Stimulated activated CD8-positive, alpha-beta memory T cell treated with anti-CD3 and anti-CD28 coated beads, Interleukin-7, amount 100 ng/mL, for 1 hour (primary cell): ENCODE measurements at places on chromosomes 12 and 14.

GRCh38 chr12:89691659-89692058 lies 17.0 kb downstream of the ATP2B1 start:
- no peak for DNase-seq

DNA sequence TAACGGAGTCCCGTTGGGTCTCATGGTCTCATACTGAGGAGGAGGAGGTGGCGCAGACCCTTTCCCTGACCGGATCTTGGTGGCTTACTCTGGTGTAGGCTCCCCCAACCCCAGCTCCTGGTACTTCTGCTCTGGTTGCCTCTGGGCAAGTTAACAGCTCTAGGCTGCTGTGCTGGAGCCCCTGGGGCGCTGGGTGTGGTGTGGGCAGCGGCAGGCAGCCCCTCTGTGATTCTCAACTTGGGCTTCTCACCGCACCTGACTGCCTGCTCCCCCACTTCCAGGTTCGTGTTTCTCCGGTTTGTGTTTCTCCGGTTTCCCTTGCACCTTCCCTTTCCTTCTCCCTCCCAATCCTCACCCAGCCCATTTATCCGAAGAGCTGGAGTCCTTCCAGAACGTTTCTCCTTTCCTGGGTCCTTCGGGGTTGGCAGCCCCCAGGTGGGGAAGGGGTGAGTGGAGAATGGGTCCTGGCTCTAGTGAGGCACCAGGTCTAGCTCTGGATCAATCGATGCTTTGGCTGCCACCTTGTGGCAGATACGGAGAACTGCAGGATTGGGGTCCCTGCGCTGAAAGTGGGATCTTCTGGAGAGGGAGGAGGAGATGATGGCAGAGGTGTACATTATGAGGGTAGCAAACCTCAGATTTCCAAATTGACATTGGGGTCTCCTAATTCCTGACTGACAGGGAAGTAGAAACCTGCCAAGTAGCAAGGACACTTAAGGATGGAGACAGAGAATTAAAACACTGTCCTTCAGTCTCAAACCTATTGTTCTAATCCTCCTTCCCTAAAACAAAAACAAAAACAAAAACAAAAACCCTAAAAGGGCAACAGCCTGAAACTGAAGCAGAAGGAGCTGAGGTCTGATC lies 8.3 kb downstream of the CISTR start:
- peak; percentile 44 for DNase-seq

DNA sequence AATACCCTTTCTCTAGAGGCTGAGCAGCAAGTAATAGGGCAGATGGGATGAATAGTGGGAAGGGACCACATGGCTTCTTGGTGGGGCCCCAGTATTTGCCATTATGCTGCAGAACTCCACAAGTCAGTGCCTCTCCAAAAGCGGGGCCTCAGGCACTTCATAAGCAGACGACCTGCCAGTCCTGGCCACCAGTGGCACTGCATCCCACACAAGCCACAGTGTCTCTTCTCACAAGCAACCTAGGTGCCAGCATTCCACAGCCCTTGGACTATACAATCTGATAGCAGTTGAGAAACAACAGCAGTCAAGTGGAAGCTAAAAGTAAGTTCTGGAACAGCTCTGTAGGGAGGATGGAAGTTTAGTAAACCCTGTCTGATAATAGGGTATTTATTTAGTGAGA lies 4.2 kb upstream of the SLC8A3 start:
- DNase-seq, result no peak

- no peak for DNase-seq
These were observed 2.5 kb upstream of the LPAR5 start for GRCh38 chr12:6638305-6638704.

- no peak for DNase-seq
These were observed 175.4 kb downstream of the PHETA1 start for GRCh38 chr12:111193496-111193895.

DNA sequence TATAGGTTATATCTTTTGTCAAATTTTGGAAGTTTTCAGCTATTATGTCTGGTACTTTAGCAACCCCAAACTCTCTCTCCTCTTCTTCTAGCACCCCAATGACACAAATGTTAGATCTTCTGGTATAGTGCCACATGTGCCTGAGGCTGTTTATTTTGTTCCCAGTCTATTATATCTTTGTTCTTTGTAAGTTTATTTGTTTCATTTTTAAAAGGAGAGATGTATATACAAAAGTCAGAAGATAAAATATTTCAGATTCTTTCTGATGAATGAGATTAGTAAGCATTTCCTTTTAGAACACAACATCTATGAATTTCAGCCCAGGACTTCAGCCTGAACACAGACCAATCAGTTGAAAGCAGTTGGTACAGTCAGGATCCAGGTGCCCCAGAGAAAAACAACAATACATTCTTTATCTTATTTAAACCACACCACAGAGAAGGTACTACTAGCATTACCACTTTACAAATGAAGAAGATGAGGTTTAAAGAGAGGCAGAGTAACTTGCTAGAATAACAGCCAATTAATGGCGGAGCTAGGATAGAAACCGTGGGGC lies 114.1 kb upstream of the BTG1 start:
- no peak for DNase-seq

GRCh38 chr14:36284971-36285595 lies 35.4 kb downstream of the MBIP start:
- no peak for DNase-seq

GRCh38 chr12:15044471-15044870 lies 71.6 kb downstream of the PDE6H start:
- DNase-seq, result no peak

DNA sequence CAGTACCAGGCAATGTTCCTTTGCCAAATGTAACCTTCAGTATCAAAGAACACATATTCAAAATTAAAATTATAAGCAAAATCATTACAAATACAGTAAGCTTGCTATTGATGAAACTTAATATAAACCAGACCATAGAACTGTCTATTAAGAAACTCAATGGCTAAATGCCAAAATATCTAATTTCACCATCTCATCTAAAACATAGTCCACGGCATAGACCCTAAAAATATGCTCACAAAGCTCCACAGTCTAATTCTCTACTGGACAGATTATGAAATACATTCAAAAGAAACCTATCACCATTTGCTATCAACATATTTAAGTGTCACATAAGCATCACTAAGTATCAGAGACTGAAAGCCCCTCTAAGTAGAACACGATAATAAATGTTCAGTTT lies 25.2 kb downstream of the DUSP16 start:
- DNase-seq, result no peak

DNA sequence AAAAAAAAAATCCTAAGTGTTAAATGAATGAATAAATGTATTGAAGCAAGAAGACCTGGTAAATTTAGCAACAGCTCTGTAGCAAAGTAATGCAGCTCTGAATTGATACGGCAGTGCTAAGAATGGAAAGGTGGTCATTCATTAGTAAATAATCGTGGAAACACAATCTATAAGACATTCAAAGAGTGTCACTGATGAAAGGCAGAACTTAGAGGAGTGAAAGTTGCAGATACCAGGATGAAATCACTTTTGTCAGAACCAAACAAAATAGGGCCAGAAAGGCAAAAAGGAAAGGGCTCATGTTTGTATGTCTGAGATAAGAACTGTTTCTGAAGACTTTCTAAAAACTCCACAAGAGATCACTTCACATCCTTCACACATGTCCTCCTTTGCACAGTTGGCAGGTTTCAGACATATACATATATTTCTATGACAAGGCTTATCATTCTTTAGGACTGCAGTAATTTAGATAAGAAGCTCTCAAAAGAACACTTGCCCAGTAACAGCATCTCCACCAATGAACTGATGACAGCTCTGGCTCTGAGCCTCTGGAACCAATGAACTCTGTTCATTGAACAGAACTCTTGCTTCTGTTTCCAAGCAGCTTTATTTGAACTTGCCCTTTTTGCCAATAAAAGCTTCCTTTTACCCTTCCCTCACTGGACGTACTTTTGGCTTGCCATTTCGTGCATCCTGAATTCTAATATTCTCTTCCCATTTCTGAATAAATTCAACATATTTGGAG lies 4.2 kb upstream of the LRR1 start:
- DNase-seq, result no peak

- no peak for DNase-seq
These were observed 165.0 kb upstream of the RTL1 start for GRCh38 chr14:101068313-101069227.

- no peak for DNase-seq
These were observed 11.2 kb upstream of the LRIG3 start for GRCh38 chr12:58931518-58931917.

GRCh38 chr14:55609681-55610080 lies 29.7 kb downstream of the KTN1 start:
- DNase-seq, result no peak

DNA sequence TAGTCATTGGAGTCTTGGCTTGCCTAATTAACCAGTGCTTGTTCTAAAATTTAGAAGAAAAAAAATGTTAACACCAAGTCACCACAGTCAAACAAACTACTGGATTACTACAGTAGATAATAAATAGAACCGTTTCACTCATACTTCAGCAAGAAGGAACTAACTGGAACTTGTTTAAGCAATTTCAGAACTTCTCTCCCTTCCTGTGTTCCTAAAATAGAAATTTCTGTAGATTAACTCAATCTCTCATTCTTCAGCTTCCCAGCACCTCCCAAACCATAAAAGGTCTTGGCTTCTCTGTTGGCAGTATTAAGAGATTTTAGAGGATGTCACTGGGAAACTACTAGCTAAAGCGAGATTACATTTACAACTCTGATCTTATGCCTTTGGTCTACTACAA lies 18.6 kb downstream of the GNS start:
- DNase-seq, result no peak

DNA sequence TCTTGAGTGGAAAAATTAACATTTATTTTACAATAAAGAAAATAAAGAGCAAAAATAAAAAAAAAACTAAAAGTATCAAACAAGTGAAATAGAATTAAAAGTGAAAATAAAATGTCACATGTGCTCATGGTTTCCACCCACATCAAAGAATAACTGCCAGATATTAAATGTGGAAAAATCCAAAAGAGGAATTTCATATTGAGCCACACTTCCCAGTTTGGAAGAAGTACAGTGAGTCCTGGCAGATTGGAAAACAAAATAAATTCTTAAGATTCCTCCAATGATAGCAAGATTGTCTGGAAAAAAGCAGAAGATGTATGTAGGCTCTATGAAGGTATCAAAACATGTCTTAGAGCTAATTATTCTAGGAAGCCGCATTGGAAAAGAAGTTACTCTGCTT lies 1019.5 kb downstream of the SLC6A15 start:
- DNase-seq, result no peak

DNA sequence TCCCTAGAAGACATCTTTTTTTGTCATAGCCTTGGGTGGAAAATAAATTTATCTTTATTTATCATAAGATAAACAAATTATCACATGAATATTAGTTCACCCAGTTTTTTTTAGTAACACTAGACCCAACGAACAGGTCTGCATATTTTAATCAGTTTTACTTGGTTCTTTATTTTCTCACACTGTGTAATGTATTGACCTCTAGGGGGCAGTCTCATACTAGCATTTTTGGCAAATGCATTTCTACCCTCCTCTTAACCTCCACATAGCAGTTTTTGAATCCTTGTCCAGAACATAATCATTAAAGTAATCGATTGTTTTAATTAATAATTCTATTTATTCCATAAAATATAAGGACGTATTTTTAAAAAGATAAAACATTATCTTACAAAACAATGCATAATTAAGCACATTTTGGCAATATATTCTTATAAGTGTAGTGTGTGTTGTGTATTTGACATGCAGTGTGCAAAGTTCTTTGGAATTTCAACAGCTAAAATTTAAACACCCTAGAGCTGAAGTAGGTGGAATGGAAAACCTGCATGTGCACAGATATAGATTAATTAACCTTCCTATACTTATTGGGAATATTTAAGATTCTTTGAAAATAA lies 31.6 kb upstream of the PTPRQ start:
- DNase-seq, result no peak

DNA sequence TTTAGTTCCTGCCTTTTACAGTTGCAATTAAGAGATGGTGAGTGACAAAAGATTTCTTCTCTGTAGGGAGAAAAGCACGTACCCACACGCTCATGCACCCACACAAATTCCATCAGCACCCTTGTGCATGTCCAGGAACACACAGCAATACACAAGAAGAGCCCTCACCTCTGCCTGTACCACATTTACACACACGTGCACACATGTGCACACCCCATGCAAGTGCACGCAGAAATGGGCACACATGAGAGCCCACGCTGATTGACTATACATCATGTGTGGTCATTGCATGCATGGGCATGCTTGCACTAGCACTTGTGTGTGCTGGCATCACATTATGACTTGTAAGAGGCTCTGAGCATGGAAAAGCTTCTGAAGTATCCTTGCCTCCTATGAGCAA lies 70.5 kb downstream of the SERPINA3 start:
- DNase-seq, result no peak

GRCh38 chr14:101791919-101792572 lies 30.5 kb downstream of the PPP2R5C start:
- DNase-seq, result no peak

DNA sequence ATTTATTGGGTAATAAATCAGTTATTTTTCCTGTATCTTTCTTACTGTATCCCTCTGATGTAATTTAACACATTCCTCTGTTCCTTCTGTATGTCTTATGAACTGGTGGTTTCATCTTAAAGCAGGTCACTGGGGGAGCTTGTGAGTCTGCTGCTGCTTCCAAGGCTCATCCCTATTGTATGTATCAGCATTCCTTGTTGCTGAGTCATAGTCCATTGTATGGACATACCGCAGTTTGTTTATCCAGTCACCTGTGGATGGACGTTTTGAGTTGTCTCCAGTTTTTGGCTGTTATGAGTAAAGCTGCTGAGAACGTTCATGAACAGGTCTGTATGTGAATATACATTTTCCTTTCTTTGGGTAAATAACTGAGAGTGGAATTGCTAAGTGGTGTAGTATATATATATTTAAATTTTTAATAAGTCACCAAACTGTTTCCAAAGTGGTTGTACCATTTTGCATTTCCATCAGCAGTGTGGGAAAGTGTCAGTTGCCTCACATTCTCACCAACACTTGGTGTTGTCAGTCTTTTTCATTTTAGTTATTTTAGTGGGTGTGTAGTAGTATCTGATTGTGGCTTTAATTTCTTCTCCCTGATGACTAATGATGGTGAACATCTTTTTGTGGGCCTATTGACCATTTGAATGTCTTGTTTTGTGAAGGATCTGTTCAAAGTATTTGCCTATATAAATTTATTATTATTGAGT lies 82.7 kb downstream of the BEGAIN start:
- DNase-seq, result no peak

GRCh38 chr12:10361622-10362021 lies 28.2 kb downstream of the KLRK1 start:
- no peak for DNase-seq

GRCh38 chr12:79296133-79296532 lies 394.6 kb downstream of the PAWR start:
- DNase-seq, result no peak

GRCh38 chr12:128727461-128727860 lies 96.3 kb downstream of the SLC15A4 start:
- no peak for DNase-seq

GRCh38 chr12:103814436-103814835 lies 26.6 kb downstream of the NT5DC3 start:
- DNase-seq, result no peak

DNA sequence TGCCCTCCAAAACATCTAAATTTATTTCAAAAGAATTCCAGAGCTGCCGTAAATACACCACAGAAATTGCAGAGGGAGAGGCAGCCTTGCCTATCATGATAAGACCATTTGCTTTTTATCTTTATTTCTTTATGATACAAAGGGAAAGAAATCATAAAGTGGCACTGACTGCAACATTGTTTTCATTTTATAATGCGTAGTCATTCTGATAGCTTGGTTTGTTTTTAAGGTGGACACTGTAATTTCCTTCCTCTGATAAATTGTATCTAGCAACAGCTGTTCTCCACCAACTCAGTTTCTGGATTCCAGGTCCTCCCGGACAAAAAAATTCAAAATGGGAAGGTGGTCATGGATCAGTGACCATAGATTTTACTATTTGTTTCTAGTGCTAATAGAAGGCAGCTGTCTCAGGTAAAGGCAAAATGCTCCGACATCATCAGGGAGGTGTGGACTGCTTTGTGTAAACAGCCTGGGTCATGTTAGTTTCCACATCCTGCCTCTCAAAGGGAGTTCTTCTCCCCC lies 623 bp upstream of the TSPAN8 start:
- DNase-seq, result no peak
